ENCODE measurements at places on chromosomes 7 and 10. TPM values are rescaled to one million over a fixed set of nuclear protein-coding genes. Genes with fewer than 3 reads are reported as not detected.

Gene SPDYE9
- not detected for total RNA-seq

Gene CTTNBP2
- total RNA-seq = 1.2 TPM

Gene FEZF1
- not detected for total RNA-seq

Gene EPHB6
- 4.4 TPM for total RNA-seq

Gene IMPDH1
- total RNA-seq = 17.4 TPM

DNA sequence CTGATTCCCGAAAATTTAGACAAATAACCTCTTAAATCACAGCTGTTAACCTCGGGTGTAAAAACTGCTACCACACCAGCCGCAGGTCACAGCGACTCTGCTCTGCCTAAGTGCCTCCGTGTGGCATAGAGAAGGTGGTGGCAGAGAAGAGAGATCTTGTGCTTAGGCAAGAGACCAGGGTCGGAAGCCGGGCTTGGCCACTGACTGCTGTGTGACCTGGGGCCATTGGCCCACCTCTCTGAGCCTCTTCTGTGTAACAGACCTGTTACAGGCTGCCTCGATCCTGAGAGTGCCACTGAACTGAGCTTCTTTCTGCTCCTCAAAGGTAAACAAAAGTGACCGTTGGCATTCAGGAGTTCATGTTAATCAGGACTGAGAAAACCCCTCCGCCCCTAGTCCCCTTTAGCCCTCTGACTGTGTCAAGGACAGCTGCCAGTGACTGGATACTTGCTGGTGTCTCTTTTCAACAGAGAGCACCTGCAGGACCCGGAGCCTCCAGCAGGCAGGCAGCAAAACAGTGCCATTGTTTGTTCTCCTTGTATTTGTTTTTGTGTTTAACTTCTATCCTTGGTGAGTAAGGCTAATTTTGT is 36.5 kb downstream of the ZMIZ1 start:
- DNase-seq = no peak

GRCh38 chr7:29478687-29479240 is 84.9 kb upstream of the PRR15 start:
- no peak for DNase-seq

DNA sequence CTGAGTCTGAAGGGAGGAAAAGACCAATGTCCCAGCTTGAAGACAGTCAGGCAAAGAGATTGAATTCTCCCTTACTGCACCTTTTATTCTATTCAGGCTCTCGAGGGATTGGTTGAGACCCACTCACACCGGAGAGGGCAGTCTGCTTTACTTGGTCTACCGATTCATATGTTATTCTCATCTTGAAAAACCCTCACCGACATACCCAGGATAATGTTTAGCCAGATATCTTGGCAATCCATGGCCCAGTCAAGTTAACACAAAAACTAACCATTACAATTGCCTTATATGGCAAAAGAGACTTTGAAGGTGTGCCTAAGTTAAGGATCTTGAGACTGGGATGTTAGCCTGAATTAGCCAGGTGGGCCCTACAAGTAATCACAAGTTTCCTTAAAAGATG is 53.8 kb upstream of the BET1 start:
- no peak for DNase-seq

GRCh38 chr7:112942981-112943380 is 143.6 kb downstream of the GPR85 start:
- no peak for DNase-seq

Measured in left ventricle myocardium inferior (tissue), 1 donor.